Anterior cingulate cortex (tissue), 58 donors: ENCODE measurements at places on chromosomes 5 and 9.

GRCh38 chr9:23740531-23740930, 85.5 kb downstream of the ELAVL2 start:
- DNase-seq = no peak

- DNase-seq = no peak
Measured at GRCh38 chr9:137833721-137834613, 43.6 kb upstream of the CACNA1B start.

DNA sequence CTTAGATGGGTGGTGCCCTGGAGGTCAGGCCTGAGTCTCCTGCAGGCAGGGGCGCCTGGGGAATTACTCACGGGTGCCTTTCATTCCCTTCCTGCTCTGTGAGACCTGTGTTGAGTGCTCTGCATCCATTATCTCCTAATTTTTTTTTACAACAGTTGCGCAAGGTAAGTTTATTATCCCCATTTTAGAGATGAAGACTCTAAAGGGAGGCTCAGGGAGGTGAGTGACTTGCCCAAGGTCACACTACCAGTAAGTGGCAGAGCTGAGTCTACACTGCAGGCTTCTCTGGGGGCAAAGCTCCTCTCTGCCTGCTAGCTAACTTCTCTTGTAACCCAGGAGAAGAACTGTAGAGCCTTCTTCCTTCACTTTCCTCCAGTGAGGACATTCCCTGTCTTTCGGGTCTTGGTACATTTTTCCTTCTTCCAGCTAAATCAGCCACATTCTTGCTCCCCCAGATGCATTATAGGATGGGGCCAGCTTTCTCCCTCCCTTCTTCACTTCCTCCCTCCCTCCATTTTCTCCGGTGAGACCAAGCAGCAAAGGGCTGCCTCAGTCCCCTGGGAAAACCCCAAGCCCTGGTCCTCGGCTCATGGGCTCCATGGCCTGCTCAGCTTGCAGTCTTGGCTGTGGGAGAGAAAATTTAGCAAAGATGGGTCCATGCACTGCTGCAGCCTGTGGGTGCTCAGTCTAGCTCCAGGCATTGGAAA, 1.8 kb downstream of the PRR7 start:
- DNase-seq = no peak

DNA sequence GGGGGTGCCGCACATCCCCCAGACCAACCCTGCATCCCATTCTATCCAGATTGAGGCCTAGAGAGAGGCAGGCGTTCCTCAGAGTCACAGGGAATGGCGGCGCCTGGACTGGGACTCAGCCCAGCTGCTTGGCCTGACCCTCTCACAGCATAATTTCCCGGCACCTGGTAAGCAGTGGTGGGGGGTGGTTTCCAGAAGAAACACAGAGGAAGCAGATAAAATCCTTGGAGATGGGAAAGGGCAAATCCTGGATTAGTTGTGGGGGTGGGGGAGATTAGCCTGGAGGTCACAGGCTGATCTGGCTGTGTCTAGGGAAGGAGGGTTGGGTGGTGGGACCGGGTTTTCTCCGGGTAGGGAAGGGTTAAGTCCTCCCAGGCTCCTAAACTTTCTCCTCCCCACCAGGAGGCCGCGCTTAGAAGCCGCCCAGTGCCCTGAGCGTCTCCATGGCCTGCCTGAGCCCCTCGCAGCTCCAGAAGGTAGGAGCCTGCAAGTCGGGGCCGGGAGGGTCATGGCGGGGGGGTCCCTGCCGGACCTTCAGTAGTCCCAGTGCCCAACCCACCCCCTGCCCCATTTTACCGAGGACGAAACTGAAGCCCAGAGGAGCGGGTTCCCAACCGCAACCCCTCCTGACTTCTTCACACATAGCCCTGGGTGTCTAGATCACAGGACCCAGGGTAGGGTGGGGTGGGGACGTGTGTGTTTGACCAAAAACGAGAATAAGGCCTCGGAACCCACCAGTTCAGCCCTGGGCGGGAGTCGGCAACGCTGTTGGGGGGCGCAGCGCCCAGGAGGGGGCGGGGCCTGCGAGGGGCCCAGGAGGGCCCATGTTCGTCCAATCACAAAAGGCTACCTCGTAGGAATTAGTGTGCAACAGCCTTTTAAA, 1.3 kb downstream of the PHYHD1 start:
- DNase-seq = no peak

DNA sequence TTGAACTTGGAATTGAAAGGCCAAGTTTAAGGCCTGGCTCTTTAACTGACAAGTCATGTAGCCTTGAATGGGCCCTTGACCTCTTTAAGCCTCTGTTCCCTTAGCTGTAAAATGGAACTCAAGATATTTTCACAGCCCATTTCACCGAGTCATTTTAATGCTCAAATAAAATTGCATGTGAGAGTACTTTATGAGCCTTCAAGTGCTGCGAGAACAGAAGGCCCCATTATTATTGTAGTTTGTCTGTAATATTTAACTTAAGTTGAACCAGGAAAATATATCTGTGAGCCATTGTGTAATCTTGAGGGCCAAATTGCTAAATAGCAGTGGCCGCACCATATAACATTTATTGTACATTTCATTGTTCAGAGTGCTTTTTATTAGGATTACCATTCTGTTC, 249.9 kb downstream of the NTRK2 start:
- DNase-seq = no peak

DNA sequence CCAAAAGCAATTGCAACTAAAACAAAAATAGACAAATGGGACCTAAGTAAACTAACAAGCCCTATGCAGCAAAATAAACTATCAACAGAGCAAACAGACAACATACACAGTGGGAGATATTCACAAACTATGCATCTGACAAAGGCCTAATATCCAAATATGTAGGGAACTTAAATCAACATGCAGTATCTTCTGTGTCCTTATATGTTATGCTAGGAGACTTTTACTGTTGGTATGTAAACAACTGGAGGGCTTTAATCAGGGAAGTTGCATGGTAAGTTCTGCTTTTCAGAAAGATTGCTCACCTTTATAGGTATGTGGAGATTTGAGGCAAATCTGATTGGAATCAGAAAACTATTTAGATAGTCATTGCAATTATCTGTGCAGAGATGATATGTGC, 461.2 kb upstream of the RIOK2 start:
- DNase-seq = no peak
